ENCODE measurements at places on chromosomes 12 and 14.

DNA sequence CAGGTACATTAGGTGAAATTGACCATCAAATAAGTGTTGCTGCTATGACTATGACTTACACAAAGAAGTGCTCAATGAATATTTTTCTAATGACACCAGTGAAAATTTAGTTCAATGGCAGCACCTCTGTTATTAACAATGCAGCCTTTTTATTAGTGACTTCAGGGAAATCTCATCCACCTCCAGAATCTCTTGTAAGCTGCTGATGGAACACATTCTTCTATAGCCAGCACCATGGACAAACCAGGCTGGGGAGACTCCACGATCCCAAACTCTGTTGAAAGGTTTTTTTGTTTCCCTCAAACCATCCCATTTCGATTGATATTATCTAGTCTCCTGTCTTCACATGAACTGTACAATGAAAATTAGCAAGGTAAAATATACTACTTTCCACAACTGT is 265.9 kb downstream of the ITPR2 start:
- no peak for DNase-seq

DNA sequence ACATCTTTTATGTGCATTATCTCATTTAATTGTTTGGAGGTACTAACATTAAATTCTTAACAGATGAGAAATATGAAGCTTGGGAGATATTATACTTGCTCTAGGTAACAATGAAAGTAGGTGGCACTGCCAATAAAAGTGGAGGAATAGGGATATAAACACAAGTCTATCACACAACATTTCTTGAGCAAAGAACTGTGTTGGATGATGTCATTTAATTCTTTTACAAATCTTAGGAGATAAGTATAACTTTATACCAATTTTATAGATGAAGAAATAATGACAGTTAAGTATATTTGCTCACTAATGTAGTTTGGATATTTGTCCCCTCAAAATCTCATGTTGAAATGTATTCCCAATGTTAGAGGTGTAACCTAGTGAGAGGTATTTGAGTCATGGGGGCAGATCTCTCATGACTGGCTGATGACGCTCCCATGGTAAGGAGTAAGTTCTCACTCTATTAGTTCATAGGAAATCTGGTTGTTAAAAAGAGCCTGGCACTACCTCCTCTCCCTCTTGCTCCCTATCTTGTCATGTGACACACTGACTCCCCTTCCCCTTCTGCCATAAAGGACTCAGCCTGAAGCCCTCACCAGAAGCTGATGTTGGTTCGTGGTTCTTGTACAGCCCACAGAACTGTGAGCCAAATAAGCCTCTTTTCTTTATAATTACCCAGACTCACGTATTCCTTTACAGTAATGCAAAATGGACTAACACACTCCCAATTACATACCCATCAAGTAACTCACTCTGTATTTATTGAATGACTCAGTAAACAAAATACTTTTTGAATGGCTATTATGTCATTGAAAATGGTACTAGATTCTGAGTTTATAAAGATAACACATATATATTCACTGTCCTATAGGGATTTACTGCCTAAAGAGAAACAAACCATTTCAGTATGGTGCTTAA is 146.8 kb upstream of the KITLG start:
- DNase-seq = no peak

GRCh38 chr12:87439990-87440827 is 589.0 kb downstream of the C12orf50 start:
- no peak for DNase-seq

- no peak for DNase-seq
Measured at GRCh38 chr12:45816652-45817051, 87.1 kb downstream of the ARID2 start.

- DNase-seq = no peak
Measured at GRCh38 chr12:91722072-91722471, 423.6 kb downstream of the BTG1 start.

DNA sequence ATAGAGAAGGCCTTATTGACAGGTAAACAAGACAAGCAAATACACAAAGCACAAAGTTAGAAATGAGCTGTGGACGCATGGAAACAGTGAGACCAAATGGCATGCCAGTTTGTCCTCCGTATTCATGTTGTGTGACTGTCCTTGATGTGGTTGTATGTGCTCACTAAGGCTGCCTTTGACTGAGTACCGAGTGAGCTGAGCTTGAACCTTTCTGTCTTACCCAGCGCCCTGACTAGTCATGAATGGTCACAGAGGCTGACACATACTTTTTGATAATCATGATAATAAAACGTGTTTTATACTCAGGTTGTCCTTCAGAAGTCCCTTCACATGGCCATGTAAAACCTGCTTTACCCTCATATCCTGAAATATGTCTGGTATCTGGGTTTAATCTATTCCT is 553 bp upstream of the CATSPERB start:
- no peak for DNase-seq

GRCh38 chr12:32309811-32310736 is 89.3 kb upstream of the FGD4 start:
- no peak for DNase-seq

GRCh38 chr12:68568922-68569569 is 41.7 kb upstream of the RAP1B start:
- no peak for DNase-seq

- DNase-seq = no peak
Measured at GRCh38 chr12:5631497-5631896, 199.6 kb downstream of the NTF3 start.

- DNase-seq = no peak
Measured at GRCh38 chr14:80385336-80385735, 174.0 kb upstream of the DIO2 start.
